Mesangial cell (primary cell): ENCODE measurements at places on chromosomes 13 and 19. TPM values are rescaled to one million over a fixed set of nuclear protein-coding genes. Genes with fewer than 3 reads are reported as not detected.

Gene CD37
- total RNA-seq: not detected in 2 replicates

Gene FBXL12
- 24.3 and 36.4 TPM in 2 replicates for total RNA-seq

Gene IZUMO2
- total RNA-seq: not detected in 2 replicates

Gene FFAR2
- total RNA-seq: not detected in 2 replicates

Gene ZSCAN22
- 2.0 and 3.7 TPM in 2 replicates for total RNA-seq

Gene RNF113B
- not detected in 2 replicates for total RNA-seq

Gene PODNL1
- 0.49 and 25.6 TPM in 2 replicates for total RNA-seq

Gene LIM2
- not detected in 2 replicates for total RNA-seq

Gene CGB5
- 0.38 and 2.1 TPM in 2 replicates for total RNA-seq
